ENCODE measurements at places on chromosomes 5 and 9.

GRCh38 chr5:61333321-61333953 lies 1.4 kb downstream of the ZSWIM6 start:
- DNase-seq, result peak; percentile 33

GRCh38 chr5:14937254-14937653 lies 65.7 kb upstream of the ANKH start:
- DNase-seq, result no peak

DNA sequence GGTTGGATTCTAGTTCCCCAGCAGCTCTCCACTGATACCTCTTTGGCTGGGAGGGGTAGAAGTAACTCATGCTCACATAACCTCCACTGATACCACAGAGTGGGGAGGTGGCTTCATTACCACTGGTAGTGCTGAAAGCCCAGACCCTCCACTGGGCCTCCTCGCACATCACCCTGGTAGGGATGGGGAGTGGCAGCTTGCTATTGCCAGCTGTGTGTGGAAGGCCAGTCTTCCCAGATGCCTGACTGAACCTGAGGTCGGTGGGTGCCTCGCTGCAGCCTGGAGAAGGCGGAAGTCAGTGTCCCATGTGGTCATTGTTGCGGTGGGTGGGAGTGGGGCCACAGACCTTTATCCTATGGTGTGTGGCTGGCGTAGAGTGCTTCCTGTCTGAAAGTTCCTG lies 138.0 kb downstream of the TAF11L14 start:
- DNase-seq, result no peak

DNA sequence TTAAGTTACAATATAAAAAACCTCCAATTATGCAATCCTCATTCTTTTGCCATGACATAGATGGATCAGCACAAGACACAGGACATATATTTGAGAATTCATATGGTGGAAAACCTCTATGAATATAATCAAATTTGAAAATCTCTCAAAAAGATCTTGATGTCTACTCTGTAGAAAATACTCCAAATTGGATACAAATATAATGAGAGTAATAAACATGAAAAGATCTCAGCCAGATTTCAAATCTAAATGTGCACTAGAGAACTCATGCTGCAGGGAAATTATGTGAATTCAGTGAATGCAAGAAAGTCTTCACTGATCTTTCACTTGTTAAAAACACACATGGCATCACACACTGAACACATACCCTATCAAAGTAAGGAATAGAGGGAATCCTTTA lies 13.8 kb downstream of the PCDHB15 start:
- no peak for DNase-seq

- DNase-seq, result peak; percentile 26
Measured at GRCh38 chr9:38362852-38363588, 29.5 kb upstream of the ALDH1B1 start.

- DNase-seq, result no peak
Measured at GRCh38 chr5:134975078-134975715, 7.5 kb downstream of the CATSPER3 start.

DNA sequence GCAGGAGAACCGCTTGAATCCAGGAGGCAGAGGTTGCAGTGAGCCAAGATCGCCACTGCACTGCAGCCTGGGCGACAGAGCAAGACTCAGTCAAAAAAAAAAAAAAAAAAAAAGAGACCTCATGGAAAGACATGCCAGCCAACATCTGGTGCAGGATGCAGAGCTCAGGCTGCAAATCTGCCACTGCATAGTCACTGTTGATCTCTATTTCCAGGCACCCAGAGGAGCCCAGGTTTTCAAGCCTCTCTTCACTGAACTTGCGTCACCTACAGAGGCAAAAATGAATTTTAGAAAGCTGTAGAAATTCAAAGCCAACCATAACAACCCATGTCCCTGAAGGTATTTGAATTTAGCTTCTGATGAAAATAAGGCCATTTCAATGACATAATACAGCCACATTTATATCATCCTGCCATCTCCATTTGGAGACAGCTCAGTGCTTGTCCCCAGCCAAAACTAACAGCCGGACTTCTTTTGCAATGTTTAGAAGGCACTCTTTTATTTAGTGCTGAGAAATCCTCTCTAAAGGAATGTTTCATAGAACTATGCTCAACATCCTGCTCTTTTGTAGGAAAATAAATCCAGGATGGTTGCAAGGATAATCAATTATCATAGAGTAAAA lies 113.3 kb downstream of the SNX18 start:
- no peak for DNase-seq

- DNase-seq, result peak; percentile 65
Measured at GRCh38 chr9:71795097-71795813, 26.9 kb upstream of the CEMIP2 start.

GRCh38 chr5:150062216-150062922 lies 24.0 kb downstream of the CSF1R start:
- DNase-seq, result no peak

- no peak for DNase-seq
Measured at GRCh38 chr9:117826837-117827236, 122.6 kb downstream of the TLR4 start.

DNA sequence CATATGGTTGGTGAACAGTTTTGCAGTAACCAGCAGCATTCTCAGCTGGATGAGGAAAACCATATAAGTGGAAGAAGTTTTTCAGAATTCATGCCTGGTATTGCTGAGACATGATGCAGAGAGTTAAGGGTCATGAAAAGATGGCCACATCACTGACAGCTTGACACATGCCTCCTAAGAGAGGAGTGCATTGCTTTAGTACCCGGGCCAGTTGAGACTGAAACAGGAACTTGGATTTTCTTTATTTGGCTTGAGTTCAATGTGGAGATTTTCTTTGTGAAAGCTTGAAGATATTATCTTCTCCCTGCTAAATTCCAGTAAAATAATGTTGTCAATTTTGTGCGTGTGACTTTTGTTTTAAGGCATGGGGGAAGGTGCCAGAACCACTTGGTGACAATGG lies 35.8 kb downstream of the HACD4 start:
- DNase-seq, result no peak

DNA sequence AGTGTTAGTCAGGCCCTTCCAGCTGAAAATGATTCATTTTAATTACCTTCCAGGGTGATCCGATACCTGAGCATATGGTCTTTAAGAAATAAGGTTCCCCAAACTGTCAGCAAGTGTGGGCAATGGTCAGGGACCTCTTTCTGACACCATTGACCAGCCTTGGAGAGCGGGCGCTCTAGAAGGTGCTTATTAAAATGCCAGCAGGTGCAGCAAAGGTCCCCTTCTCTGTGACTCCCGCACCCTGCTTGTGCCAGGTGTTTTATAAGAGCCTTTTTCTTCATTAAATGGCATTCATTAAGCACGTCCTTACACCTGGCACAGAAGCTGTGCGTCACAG lies 85.3 kb downstream of the MVB12B start:
- DNase-seq, result no peak

GRCh38 chr5:167950126-167950721 lies 341.2 kb upstream of the WWC1 start:
- DNase-seq, result no peak

DNA sequence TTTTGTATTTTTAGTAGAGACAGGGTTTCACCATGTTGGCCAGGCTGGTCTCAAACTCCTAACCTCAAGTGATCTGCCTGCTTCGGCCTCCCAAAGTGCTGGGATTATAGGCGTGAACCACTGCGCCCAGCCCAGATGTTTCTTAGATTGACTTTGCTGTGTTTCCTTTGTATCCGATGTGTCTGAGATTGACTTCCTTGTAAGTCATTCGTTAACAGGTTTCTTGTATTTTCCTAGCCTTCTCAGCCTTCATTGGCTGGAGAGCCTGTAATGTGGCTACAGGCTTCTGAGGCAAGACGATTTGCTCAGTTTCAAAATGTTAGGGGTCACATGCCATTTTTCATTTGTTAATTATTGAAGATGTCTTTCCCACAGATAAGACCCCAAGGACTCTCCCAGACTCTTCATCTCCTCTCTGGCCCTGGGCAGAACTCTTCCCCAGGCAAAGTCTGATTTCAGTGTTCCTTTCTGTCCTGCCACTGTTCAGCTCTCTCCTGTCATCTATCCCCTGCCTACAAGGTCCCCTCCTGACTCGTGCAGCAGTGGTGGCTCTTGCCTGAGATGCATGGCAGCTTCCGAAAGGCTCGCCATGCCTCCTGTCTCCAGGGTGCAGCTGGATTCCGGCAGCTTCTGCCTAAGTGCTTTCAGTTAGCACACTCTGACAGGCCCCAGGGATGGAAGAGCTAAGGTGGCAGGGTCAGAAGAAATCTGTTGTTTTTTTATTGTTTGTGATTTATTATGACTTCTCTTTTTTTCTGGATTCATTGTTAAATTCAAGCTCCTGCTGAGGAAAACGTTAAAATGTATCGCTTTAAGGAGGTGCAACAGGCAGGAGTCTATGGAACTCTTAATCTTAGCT lies 206.4 kb downstream of the AOPEP start:
- DNase-seq, result no peak

- no peak for DNase-seq
Measured at GRCh38 chr5:127529904-127530682, 12.7 kb downstream of the PRRC1 start.

DNA sequence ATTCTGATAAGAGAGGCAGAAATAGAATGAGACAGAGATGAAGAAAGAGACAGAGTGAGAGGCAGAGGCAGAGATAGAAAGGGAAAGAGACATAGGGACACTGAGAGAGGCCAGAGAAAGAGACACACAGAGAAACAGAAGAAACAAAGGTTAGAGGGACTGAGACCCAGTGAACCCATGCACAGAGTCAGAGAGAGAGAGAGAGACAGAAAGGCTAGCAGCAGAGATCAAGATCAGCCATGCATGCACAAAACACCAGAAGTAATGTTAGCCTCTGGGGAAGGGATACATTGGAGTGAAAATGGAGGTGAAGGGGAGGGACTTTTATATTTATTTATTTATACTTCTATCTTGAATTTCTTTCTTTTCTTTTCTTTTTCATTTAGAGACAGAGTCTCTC lies 14.1 kb upstream of the SPARC start:
- DNase-seq, result no peak

All from CD4-positive, alpha-beta T cell treated with Interleukin-21 for 1 hour (primary cell).